ENCODE measurements at places on chromosomes 5 and 9. TPM values are rescaled to one million over a fixed set of nuclear protein-coding genes. Genes with fewer than 3 reads are reported as not detected.

GRCh38 chr9:22817181-22817580 lies 370.6 kb downstream of the DMRTA1 start:
- H3K27ac ChIP-seq = no peak overlapping the region
- H3K4me3 ChIP-seq = no peak overlapping the region
- H3K36me3 ChIP-seq = no peaks in the 10 kb centered on the region
- H3K27me3 ChIP-seq = no peaks in the 10 kb centered on the region

DNA sequence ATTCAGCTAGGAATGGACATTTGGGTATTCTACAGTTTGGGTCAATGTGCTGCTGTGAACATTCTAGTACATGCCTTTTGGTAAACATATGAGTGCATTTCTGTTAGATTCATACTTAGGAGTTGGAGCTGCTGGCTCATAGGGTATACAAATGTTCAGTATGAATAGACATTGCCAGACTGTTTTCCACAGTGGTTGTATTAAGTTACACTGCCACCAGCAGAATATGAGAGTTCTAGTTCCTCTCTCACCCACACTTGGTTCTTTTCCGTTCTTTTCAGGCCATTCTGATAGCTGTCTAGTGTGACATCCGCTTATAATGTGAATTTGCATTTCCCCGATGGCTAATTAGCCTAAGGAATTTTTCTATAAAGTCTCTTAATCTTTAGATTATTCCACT lies 25.0 kb downstream of the STOM start:
- no peak overlapping the region for H3K27ac ChIP-seq
- peaks cover 24% of the 10 kb centered on the region for H3K4me1 ChIP-seq
- H3K4me3 ChIP-seq = no peak overlapping the region
- no peaks in the 10 kb centered on the region for H3K36me3 ChIP-seq
- H3K27me3 ChIP-seq = no peaks in the 10 kb centered on the region
- no peak for DNase-seq

DNA sequence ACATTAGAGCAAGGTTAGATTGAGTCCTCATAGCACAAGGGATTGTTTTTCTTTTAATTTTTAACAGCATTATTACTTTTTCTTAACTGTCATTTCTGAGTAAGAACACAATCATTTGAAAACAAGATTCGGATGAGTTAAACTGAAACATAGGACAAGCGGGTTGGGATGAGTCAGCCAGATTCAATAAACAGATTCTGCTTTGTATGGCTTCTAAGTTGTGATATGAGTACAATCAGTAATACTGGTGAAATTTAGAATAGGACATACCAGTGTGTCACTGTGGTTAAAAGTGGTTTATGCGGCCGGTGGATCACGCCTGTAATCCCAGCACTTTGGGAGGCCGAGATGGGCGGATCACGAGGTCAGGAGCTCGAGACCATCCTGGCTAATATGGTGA lies 364.3 kb upstream of the CDH10 start:
- no peaks in the 10 kb centered on the region for H3K36me3 ChIP-seq
- no peaks in the 10 kb centered on the region for H3K27me3 ChIP-seq
- H3K4me3 ChIP-seq = no peak overlapping the region
- DNase-seq = no peak
- no peaks in the 10 kb centered on the region for H3K4me1 ChIP-seq

GRIN1 gene
- not detected for total RNA-seq

DNA sequence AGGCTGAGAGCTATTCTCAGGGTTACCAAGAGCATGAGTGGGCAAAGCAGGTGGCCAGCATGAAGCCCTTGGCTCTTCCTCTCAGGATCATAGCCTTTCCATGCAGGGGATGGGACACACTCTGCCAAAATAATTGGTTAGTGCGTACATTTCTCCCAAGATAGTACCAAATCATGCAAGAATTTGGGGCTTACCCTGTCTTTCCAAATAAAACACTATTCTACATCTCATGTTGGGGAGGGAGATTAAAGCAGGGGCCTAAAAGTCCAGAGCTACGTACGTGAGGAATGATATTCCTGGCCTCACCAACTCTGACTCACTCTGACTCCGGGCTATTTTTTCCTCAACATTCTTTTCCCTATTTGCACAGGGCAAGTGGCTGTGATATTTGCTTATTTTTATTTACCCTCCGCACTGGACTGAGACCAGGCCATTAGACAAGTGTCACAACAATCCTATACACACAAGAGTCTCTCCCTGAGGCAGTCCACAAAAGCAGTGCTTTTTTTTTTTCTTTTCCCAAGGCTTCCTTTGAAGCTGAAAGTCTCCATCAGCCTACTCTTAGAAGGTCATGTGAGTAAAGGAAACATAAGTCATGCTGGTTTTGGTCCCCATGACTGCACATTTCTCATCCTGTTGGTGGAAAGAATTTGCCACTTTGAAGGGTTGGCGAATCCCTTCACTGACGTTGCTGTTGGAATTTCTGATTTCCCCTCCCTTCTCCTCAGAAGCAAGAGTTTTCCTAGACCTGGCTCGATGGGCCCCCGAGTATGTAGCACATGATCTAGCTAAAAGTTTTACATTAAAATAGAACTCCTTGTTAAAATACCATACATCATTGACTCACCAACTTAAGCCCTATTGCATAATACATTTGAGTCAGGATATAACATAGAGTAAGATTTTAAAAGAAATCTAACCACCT lies 40.0 kb downstream of the TMEM252 start:
- peaks cover 14% of the 10 kb centered on the region for H3K27me3 ChIP-seq
- H3K4me1 ChIP-seq = no peaks in the 10 kb centered on the region
- no peaks in the 10 kb centered on the region for H3K36me3 ChIP-seq
- no peak overlapping the region for H3K4me3 ChIP-seq
- peak; percentile 48 for DNase-seq
